AG04449 (cell line): ENCODE measurements at places on chromosomes 7 and 10.

DNA sequence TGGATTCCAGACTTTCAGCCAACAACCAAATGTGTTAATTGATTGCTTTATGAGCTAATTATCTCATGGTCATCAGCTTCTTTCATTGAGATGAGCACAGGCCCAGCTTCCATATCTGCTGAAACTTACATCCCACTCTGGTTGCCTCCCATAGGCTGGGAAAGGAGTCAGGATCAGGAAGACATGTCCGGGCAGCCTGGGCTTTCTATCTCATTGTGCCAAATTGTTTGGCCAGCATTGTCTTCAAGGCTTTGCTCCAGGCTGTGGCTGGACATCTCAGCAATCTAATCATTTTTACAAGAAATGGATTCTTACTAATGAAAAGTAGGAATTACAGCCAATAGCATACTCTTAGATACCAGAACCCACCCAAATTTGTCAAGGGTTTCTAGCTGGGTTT lies 295.2 kb downstream of the CXCL12 start:
- DNase-seq = no peak

- DNase-seq = no peak
These were observed 111.7 kb upstream of the GJD4 start for GRCh38 chr10:35493196-35494118.

- DNase-seq = no peak
These were observed 15.4 kb upstream of the CLDN4 start for GRCh38 chr7:73815436-73815835.

GRCh38 chr7:66894463-66895080 lies 26.5 kb upstream of the TMEM248 start:
- no peak for DNase-seq

DNA sequence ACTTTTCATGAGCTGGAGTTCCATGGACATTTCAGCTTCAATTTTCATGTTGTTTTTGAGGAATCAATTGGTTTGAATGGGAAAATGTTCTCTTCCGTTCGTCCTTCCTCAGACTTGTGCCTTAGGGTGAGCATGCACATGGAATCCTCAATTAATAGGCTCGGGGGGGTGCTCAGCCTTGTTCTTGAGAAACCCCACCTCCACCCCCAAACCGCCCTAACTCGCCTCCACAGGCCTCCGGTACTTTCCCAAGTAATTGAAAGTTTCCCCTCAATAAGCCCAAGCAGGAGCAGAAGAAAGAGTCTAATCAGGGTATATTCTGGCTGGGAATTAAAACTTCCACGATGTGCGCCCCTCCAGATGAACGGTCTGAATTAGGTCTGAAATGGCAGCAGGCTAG lies 945.2 kb downstream of the GRID1 start:
- DNase-seq = no peak

DNA sequence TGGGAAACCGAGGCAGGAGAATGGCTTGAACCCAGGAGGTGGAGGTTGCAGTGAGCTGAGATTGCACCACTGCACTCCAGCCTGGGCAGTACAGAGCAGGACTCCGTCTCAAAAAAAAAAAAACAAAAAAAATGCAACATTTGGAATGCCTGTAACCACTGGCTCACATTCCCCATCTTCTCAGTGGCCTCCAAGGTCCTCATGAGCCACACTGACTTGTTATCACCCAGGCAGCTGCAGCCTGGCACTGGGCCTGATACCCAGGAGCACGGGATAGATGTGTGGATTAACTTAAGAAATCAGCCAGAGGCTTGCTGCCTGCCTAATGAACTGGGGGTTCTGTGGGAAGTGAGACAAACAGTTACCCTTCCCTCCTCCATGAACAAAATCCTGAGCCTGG lies 23.0 kb downstream of the JCAD start:
- DNase-seq = no peak
